ENCODE measurements at places on chromosomes 5 and 9.

DNA sequence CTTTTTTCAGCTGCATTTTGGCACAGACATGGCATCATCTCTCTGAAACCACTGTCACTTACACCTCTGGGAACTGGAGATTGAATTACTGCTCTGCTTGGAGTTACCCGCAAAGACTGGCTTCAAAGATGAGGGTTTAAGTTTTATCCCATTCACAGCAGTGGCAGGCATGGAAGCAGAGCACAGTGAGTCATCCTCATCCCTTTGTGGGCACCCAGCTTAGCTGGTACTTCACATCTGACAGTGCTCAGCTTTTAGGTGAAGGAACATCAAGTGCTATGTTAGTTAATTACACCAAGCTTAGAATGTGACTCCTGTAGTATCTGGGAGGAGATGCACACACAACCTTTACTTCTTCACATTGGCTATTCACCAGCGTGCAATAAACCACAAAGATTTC lies 24.8 kb upstream of the ALDH1A1 start:
- DNase-seq = no peak

DNA sequence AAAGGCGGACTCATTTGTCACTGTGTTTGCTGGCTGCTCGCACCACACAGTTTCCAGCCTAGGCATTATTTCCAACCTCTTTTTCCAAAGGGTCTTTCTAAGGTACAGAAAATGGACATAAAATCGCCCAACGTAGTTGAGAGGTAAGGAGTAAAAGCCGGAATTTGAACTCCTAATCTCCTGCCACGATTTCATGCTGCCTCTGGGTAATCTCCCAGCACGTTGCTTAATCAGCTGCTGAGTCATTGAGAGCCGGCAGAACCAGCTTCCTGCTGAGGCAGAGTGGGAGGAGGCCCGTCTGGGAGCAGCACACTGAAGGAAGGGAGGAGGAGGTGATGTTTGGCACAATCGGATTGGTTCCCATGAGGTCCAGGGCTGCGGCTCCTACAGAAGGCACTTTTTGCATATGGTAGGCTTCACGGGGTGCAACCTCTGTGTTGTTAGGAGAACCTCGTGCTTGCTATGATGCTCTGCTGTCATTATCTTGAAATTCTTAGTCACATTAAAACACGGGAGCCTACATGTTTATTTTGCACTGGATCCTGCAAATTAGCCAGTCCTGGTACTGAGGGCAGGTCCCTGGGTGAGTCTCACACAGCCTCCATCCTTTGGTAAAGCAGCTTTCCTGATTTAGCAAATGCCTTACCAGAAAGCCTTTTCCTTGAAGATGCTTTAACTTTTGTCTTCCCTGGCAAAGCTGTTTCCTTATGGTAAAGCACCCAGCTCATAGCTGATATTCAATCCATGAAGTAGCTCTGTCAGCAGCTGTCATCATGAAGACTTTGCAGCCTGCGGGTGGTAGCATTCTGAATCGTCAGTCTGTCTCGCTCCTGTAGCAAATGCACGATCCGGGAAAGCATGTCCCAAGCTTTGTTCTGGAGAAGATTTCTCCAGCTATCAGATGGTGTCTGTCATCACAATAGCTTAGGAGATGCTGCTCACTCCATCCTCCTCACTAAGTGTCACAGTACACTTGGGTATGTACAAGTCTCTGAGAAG lies 191.6 kb upstream of the MSX2 start:
- DNase-seq = peak; percentile 74

DNA sequence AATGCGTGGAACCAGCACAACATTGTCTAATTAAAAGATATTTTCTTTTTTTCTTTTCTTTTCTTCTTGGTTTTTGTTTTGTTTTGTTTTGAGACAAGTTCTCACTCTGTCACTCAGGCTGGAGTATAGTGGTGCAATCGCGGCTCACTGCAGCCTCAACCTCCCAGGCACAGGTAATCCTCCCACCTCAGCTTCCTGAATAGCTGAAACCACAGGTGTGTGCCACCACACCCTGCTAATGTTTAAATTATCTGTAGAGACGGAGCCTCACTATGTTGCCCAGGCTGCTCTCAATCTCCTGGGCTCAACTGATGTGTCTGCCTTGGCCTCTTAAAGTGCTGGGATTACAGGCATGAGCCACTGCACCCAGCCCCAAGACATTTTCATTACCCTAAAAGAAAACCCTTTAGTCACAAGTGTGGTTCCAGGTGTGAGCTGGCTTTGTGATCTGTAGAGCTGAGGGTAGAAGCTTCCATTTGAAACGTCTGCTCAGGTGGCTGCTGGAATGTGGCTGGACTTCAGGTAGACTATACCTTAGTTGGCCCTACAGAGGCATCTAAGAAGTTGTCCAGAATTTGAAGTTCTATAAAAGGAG lies 19.1 kb upstream of the NEK6 start:
- DNase-seq = no peak

GRCh38 chr5:36889264-36889663 lies 12.7 kb downstream of the NIPBL start:
- DNase-seq = no peak

DNA sequence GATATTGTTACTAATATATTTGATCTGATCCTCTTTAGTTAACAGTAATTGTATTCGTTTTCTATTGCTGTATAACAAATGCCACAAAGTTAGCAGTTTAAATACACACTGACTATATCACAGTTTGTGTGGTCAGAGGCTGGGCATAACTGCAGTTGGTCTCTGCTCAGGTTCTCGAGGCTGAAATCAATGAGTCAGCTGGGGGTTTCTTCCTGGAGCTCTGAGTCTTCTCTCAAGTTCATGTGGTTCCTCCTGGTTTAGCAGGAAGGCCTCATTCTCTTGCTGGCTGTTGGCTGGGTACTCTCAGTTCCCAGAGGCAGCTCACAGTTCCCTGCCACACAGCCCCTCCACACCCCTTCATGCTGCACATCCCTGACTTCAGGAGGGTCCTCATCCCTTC lies 20.7 kb downstream of the COL23A1 start:
- DNase-seq = no peak

DNA sequence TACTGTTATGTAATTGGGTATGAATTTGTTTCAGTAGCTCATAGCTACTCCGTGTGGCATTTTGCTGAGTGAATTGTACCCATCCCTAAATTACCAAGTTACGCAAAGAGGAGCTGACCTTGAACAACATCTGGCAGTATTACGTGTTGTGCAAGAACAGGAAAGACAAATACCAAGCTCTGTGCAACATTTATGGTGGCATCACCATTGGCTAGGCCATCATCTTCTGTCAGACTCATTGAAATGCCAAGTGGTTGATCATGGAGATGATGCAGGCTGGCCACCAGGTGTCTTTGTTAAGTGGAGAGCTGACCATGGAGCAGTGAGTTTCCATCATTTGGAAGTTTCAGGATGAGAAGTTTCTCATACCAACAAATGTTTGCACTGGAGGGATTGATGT lies 15.0 kb downstream of the ZSWIM6 start:
- DNase-seq = no peak

- peak; percentile 17 for DNase-seq
Observed at GRCh38 chr5:113663879-113664541, 150.5 kb downstream of the YTHDC2 start.

DNA sequence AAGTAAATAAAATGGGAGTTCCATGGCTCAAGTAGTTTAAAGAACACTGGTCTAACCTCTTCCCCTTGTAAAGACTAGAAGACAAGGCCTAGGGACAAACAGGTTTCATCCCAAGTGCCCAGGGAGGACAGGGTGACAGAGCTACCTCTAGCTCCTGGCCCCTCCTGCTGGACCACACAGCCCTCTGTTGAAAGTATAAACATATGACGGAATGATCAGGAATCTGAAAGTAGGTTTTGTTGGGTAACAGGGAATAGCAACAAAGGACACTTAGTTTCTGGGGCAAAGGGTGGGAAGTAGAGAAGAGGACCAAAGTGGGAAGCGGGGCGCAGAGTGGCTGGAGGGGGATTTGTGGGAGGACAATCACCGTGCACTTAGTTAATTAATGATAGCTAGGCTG lies 67.0 kb upstream of the DAB2IP start:
- DNase-seq = no peak

GRCh38 chr5:158877124-158877581 lies 222.6 kb downstream of the EBF1 start:
- DNase-seq = no peak

DNA sequence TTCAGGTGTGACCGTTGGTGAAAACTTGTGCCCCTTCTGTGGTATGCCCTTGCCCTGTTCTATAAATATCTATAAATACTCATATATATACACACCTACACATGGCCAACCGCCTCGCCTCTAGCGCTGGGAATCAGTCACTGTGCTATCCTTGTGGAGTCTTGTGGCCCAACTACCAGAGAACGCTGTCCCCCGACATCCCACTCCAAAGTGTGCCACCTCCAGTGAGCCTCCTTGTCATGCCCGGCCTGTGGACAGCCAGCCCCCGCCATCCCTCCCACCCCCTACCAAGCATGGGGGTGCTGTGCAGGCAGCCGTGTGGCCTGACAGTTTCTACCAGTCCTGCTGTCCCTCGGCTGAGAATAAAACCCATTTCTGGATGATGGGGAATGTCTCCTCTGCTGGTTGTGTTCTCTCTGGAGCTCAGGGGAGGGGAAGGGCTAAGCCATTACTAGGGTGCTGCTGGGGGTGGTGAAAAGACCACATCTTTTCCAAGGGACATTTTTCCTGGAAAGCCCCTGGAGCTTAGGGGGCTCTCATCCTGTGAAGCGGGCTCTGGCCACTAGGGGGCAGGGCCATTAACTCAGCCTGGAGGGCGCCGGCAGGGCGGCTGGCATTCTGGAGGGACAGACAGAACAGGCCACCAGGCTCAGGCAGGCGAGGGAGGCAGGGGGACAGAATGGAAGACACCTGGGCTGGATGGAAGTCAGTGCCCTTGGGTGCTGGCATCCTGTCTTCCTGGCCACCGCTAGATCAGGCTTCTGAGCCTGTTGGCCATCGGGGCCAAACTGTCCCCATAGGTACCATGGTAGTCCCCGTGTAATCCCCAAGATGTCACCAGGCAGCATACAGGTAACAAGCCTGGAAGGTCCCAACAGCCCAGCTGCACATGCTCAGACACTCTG lies 20.7 kb downstream of the GOLGA2 start:
- DNase-seq = no peak

- peak; percentile 92 for DNase-seq
Observed at GRCh38 chr5:147403651-147404640, 105.9 kb downstream of the DPYSL3 start.

DNA sequence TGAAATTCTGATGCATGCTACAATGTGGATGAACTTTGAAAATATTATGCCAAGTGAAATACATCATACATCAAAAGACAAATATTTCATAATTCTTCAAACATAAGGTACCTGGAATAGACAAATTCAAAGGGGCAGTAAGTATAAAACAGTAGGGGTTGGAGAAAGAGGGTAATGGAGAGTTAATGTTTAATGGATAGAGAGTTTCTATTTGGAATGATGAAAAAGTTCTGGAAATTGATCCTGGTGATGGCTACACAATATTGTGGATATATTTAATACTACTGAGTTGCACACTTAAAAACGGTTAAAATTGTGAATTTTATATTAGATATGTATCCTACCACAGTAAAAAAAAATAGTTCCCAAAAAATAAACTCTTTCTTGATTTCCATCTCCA lies 14.6 kb upstream of the CNTLN start:
- DNase-seq = no peak

- DNase-seq = no peak
Observed at GRCh38 chr5:15889001-15889400, 290.6 kb downstream of the MARCHF11 start.

DNA sequence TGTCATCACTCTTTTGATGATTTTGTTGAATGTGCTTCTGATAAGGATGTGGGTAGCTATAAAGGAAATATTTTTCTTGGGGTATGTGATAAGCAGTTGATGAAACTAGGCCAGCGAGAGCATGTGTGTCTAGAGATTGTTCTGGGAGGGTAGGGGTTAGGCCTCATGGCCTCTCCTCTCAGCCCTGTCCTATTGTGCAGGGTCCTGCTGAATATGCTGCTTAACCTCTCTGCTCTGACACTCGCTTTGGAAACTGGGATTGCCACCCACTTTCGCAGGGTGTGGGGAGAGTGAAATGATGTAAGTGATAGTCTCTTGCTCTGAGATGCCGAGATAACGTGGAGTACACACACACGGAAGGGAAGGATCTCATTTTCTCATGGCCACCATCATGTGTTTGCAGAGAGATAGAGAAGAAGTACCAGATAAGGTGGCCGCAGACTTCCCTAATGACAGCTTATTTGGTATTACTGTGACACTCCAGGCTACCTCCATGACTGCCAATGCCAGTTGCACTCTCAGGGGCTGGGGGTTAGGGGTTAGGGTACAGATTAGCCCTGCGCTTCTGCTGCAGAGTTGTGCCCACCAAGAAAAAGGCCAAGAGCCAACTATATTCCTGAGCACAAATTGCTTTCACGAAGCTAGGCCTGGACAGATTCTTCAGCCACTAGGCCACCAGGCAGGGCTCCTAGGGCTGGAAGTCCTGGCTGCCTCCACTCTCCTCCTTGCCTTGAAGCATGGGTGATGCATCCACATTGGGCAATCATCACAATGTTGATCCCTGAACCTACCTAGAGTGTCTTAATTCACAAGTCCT lies 25.2 kb upstream of the TNFAIP8 start:
- DNase-seq = no peak

GRCh38 chr5:159343295-159344094 lies 13.2 kb upstream of the IL12B start:
- DNase-seq = no peak

- DNase-seq = no peak
Observed at GRCh38 chr9:124625087-124625486, 117.9 kb upstream of the NR5A1 start.

DNA sequence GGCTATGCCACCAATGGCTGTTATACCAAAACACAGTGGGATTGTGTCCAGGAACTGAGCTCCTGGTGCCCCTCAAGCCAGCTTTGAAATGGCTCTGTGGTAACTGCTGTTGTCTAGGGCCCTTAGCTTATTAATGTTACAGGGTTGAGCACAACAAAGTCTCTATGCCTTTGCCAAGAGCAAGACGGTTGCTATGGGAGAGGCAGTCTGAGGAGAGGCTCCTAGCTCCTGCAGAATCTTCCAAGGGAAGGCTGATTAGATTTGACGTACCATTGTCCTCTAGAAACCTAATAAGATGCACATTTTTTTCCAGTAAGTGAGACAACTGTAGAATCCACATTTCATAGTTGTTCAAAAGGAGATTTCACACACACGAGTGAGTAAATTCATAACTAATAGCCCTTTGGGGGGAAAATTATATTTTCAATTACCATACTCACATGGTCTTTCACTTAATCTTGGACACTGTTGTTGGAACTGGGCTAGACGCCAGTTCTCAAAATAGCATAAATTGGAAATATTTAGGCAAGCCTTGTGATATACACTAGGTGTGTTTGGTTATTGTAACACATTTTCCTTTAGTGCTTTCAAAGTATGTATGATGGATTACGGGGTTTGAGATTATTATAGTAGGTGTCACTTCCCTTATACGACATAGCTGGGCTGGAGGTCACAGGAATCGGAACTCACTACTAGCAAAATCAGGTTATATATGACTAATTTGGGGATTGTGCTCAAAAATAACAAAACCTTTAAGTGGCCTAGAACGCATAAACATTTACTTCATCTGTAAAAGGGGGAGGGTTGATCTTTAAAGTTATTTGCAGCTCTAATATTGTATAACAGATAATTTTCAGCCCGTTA lies 186.3 kb upstream of the EGFLAM start:
- no peak for DNase-seq
